ENCODE measurements at places on chromosomes 12 and 14.

DNA sequence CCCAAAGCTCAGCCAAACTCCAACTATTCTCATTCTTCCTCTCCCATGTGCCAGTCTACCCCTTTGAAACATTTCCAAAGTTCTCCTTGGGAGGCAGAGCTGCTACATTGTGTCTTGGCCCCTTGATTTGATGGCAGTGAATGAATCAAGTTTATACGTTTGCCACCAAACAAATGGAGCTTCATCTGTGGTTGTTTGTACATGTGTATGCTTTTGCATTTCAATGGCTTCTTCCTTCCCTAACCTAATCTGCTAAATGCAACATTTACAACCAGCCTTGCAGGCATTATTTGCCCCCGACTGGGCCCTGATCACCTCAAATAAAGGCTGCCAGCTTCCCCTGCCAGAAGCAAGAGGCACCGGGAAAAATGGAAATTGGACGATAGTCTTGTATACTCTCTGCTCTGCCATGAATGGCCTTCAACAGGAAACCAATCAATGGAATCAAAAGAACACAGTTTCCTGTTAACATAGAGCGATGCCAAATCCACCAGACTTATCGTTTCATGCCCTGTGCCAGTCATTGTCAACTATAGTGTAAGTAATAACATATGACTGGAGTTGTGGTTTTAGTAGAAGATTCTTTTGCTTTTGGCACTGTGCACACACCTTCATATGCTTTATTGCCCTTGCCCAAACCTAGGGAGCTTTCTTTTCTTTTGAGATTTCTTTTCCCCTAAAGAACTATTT lies 97.8 kb downstream of the TMEM30B start:
- no peak for DNase-seq

DNA sequence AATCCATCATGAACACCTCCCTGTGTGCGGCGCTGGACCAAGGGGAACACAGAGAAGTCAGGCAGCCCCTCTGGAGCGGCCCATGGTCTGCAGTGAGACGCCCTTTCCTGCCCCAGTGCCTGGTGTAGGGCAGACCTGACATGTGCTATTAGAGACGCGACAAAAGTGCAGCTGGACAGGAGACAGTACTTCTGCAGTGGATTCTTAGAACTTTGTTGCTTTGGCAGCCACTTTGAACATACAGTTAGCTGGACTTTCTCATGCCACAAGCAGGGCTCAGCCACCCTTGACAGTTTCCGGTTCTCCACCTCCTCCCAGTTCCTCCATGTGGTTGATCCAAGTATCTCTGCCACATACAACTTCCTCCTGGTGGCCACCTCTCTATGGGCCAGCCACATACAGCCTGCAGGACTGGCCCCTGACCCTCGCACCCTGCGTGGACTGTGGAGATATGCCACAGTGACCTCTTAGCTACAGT lies 45.9 kb downstream of the LGMN start:
- DNase-seq, result no peak

DNA sequence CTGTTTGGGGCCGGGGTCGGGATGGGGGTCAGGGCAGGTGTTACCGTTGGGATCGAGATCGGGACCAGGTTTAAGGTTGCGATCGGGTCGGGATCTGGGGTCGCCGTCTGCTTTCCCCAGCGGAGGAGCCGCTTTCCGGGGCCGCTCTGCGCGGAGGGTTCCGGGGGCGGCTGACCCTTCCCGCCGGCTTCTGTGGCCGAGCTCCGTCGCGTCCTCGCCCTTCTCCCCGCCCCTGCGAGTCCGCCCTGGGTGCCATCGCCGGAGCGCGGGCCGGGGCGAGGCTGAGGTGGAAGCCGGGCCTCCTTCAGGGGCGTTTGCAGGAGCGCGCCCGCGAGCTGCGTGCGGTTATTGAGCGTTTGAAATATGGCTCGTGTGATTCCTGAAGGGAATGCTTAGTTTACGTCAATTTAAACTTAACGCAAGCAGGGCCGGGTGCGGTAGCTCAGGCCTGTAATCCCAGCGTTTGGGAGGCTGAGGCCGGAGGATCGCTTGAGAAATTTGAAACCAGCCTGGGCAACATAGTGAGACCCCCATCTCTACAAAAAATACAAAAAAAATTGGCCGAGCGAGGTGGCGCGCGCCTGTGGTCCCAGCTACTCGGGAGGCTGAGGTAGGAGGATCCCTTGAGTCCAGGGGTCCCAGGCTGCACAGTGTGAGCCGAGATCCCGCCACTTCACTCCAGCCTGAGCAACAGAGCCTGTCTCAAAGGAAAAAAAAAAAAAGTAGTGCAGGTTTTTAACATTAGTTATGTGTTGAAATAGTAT lies 620 bp downstream of the PGAM5 start:
- no peak for DNase-seq

DNA sequence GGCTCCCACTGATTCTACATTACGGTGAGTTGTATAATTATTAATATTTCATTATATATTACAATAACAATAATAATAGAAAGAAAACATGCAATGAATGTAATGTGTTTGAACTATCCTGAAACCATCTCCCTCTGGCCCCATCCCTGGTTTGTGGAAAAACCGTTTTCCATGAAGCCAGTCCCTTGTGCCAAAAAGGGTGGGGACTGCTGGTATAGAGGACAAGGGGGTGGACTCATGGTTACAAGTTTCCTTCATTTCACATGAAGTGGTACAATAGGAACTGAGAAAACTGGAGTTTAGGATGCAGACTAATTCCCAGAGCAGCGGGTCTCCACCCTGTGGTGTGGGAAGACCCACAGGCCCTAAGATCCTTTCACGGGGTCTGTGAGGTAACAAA lies 3.0 kb upstream of the C1RL start:
- DNase-seq, result no peak

GRCh38 chr14:89417465-89418225 lies 612 bp upstream of the FOXN3 start:
- DNase-seq, result peak; percentile 34

GRCh38 chr12:21675641-21676040 lies 18.0 kb upstream of the LDHB start:
- no peak for DNase-seq

All from putamen (tissue), 1 donor.